ENCODE measurements at places on chromosomes 1 and 21.

- DNase-seq = no peak
These were observed 32.3 kb downstream of the PABPC4 start for GRCh38 chr1:39544327-39544726.

DNA sequence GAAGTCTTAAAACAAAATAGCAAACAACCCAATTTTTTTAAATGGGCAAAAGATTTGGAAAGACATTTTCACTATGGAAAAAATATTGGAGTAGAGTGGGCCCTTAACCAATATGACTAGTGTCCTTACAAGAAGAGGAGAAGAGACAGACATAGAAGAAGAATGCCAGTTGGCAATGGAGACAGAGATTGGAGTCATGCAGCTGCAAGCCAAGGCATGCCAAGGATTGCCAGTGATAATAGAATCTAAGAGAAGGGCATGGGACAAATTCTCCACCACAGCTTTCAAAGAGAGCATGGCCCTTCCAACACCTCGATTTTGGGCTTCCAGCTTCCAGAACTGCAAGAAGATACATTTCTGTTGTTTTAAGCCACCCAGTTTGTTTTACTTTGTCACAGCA lies 92.7 kb downstream of the RGS2 start:
- no peak for DNase-seq

DNA sequence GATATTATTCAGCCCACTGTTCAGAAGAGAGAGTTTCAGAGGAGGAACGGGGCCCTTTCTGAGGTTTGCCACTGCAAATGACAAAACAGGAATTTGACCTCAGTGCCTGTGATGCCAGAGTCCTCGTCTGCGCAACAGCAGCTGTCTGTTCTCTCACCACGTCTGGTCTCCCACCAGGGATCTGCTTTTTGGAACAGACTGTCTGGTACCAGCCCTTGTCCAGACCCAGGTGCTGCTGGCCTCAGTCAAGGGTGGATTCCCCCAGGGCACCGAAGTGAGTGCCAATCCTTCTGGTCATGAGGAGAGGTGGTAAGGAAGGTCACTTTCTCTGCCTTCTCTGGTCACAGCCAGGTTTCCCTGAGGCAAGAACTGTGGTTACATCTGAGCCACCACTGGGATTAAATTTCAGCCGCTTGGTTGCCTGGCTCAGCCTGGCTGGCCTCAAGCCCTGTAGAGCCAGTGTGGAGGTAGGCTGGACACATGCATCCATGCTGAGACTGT lies 2.3 kb upstream of the BCAN start:
- no peak for DNase-seq

DNA sequence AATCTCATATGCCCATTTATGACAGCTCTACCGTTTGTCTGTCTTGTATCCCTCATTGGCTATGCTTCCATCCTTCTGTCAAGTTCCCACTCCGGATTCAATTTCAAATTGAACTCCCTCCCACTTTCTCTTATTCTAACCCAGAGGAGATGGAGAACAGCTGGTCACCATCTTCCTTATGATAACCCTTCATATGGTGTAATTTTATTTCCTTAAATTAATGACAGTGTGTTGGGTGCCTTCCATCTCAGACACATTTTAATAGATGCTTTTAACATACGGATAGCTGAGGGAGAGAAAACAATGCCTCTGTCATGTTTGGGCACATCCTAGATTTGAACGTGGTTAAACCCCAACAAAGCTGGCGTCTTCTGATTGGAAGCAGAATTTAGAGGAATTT lies 103.0 kb upstream of the PLXNA2 start:
- DNase-seq = no peak

GRCh38 chr1:200005165-200005564 lies 22.3 kb upstream of the NR5A2 start:
- DNase-seq = no peak

GRCh38 chr1:217268058-217268457 lies 362.8 kb downstream of the GPATCH2 start:
- DNase-seq = no peak
